ENCODE measurements at places on chromosomes 5 and 9.

DNA sequence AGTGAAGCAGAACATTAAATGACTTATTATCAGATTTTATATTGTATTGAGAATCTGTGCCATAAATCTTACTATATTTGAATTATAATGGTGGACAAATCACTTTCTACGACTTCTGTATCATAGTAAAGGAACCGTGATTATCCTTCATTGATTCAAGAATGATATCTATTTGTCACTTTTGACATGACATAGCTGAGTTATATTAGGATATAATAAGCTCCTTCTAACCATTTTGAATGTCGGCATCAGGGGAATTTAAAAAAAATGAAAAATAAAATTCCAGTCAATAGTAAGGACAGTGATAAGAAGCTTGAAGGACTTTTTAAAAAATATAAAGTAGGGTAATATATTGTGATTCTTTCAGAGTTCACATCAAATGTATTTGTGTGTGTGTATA, 338.9 kb upstream of the ACO1 start:
- DNase-seq: no peak

GRCh38 chr5:163660486-163660885, 155.1 kb downstream of the MAT2B start:
- DNase-seq: no peak

DNA sequence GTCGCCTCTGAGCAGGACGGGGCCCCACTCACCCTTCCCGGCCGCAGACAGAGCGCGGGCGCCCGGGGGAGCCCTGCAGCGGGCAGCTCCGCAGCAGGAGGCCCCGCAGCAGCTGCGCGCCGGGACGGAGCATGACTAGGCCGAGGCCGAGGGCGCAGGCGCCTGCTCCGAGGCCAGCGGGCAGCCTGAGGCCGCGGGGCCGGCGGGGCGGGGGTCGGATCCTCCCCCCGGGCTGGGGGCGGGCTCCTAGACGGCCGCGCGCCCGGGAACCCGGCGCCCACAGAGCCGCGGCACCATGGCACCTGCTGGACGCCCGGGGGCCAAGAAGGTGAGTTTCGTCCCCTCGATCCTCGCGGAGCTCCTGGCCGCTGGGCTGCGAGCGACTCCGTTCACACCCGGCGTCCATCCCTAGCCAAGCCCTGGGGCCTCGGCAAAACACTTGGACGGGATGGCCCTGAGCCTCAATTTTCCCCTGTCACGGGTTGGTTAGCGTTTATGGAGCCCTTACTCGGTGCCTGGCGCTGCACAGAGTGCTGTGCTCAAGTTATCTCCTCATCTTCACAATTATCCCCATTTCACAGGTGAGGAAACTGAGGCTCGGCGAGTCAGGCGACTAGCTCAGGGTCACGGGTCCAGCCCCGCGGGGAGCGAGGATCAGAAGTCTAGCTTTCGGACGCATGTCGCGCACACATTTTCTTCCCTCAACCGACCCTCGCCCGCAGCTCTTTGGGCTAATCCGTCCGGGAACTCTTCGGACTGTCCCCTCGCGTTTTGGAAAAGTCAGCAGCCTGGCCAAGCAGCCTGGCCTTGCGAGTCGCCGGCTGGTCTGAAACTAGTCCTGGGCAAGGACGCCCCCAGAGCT, at the start of the genes BHMT2 and DMGDH:
TSS of gene BHMT2 (plus strand) at position 280 of the 862 bp plus-strand sequence. CDS start at position 296, 16 bp downstream.
TSS of gene DMGDH (minus strand) at position 187 of the 862 bp plus-strand sequence. CDS start at position 133, 54 bp downstream.
- DNase-seq: no peak

DNA sequence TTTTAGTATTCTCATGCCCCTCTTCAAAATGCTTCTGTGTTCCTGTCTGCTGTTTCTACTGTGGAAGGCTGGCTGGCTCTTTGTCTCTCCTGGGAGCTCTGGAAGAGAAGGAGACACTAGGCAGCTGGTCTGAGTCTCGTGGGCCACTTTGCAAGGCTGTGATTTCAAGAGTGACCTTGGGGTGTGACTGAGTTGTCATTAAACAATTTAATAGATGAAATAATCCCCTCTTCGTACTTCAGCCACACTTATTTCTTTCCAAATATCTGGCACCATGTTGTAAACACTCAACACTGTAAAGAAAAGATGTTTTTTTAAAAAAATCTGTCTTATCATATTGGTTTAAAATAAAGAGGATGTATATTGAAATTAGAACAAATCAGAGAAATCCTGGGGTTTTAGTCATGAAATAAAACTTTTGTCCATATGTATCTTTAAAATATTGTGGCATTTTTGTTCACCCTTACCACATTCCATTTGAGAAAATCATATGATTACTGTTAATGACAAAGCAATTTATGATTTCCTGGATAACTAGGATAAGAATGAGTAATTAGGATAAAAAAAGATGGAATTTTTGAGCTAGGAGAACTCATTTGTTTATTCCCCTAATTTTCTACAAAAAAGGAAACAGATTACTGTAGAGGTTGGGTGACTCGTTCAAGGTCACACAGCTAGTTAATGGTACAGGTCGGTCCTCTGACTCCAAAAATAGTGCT, 200.8 kb downstream of the MAT2B start:
- no peak for DNase-seq

DNA sequence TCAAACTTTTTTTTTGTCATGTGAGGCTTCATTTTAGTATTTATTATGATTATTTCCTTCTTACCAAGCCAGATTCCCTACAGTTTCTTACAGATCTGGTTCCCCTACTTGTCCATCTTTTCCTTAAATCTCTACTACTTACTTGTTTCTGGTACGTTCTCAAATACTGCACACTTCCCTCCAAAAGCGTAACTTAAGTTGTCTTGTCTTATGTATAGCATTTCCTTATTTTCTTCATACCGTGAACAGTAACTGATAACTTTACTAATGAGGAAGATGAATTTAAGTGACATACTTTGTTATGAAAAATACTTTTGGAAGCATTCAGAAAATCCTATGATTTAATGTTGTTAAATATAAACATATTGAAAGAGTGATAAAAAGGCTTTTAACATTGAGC, 67.3 kb downstream of the PARP8 start:
- no peak for DNase-seq

DNA sequence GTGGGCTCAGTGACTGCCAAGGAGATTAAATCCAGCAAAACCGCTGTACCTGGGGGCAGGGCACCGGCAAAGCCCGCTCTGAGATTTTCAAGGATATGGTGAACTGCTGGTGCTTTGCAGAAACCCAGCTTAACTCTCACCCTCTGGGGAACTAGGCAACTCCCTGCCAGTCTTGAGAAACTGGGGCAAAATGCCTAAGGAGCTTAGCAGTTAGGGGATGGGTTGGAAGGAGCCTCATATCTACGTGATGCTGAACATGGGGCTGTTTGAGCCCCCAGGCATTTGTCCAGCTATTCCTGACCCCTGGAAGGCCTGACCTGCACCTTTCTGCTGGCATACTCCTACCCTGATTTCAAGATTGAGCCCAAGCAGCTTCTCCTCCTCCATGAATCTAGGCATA, 108.6 kb upstream of the TBC1D2 start:
- no peak for DNase-seq

DNA sequence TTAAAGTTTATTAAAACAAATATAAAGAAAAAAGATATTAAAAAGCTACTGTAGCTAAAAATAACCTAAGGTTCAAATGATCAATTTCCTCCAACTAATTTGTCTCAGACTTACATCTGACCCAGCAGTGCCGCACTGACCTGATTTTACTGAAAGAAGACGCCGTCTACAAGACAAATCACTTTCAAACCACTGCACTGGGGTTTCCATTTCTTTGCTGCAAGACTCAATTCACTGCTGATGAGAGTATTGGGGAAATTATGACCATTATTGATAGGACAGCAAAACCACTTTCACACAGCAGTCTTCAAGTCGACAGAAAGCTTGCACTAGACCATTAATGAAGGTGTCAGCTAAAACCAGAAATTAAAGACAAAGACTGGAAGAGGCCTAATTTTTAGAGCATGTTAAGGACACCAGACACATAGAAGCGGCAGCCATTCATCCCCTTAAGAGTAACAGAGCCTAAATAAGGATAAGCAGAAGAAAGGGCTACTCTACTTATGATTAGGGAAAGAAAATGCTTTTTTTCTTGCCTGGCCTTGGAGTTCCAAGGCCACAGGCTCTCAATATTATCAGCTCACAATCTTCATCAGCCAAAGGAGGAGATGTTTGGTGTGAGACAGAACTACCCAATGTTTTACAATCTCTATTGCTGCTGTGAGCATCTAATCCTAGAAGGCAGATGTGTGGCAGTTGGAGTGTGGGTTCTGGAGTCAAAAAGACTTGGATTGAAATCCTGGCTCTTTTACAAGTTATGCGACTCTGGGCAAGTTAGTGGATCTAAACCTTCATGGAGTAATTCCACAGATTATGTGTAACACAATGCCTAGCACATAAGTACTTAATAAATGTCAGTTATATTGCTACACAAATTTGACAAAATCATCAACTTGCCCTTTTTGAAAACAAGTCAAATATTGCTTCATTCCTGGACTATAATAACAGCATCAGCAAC, 190.7 kb downstream of the MAPKAP1 start:
- DNase-seq: no peak

DNA sequence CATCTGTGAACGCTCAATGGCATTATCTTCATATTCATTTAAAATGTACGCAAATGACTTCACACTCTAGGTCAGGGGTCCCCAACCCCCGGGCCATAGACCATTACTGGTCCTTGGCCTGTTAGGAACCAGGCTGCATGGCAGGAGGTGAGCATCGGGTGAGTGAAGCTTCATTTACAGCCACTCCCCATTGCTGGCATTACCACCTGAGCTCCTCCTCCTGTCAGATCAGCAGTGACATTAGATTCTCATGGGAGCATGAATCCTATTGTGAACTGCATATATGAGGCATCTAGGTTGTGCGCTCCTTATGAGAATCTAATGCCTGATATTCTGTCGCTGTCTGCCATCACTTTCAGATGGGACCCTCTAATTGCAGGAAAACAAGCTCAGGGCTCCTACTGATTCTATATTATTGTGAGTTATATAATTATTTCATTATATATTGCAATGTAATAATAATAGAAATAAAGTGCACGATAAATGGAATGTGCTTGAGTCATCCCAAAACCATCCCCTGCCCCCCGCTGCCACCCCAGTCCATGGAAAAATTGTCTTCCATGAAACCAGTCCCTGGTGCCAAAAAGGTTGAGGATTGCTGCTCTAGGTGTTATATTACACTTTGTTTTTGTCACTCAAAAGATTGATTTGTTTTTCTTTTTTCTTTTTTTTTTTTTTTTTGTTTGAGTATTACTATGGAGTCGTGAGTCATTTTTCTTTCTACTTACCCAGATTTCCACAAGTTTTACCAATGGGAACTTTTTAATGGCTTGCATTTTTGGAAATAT, 127.2 kb downstream of the DOCK8 start:
- DNase-seq: no peak

- DNase-seq: no peak
These were observed 371.2 kb downstream of the PDE4D start for GRCh38 chr5:59522201-59522831.

- no peak for DNase-seq
These were observed 49.4 kb downstream of the FNIP1 start for GRCh38 chr5:131747180-131748105.

DNA sequence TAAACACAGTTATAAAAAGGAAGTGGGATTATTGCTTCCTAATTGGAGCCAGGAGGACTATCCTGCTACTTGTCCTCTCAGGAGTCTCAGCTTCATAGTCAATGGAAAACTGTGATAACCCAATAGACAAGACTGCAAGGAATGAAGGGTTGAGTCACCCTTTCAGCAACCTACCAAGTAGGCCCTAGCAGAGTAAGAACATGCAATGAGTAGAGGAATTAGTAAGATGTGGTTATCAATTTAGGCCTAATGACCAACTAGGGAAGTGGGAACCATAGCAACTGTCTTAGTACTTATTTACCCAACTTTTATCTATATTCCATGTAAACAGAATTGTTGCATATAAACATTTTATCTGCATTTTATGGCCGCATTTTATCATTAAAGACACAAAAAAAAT, 310.1 kb downstream of the RFX3 start:
- DNase-seq: no peak

- no peak for DNase-seq
These were observed 67.9 kb upstream of the PRR16 start for GRCh38 chr5:120396186-120396585.
